ENCODE measurements at places on chromosomes 7 and 10. TPM values are rescaled to one million over a fixed set of nuclear protein-coding genes. Genes with fewer than 3 reads are reported as not detected.

TMEM236 gene
- total RNA-seq = 0.27 TPM

MSMB gene
- total RNA-seq = not detected

SLC4A2 gene
- 106 TPM for total RNA-seq

CDC123 gene
- 62.0 TPM for total RNA-seq

PRTFDC1 gene
- not detected for total RNA-seq
